M059J (cell line): ENCODE measurements at places on chromosomes 6 and 20. TPM values are rescaled to one million over a fixed set of nuclear protein-coding genes. Genes with fewer than 3 reads are reported as not detected.

DNA sequence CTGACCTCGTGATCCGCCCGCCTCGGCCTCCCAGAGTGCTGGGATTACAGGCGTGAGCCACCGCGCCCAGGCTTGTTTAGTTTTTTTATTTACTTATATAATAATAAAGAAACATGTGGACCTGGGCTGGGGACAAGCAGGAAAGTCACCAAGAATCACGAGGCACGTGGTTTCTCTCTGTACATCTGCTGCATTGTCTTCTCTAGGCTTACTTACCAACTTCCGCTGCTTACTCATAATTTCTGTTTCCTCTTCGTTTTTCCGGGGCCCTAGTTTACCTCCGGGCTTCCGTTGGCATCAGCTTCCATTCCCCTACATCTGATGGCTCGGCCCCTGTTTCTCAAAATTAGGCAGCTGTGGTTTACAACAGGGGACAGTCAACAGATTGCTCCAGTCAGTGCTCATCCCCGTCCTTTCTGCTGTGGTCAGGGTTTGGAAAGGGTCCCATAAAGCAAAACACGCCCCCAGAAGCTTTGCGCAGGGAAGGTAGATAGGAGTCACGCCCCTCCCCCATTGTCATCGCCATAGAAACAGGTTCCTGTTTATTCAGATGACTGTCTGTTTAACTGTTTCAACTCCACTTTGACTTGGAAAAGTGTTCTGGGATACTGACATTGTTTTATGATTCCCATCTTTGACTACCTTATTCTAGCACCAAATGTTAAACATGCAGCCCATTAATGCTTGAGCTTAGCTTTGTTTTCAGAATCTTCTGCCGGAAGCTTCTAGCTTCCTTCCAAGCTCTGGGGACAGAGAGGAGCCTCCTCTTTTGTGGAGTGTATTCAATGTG is 31.9 kb upstream of the TXLNB start:
- DNase-seq = peak; percentile 87

GRCh38 chr6:142013287-142013686 is 119.4 kb upstream of the GJE1 start:
- DNase-seq = peak; percentile 97

GRCh38 chr20:63008541-63009044 is 1.8 kb upstream of the BHLHE23 start:
- no peak for DNase-seq

The CTAGE9 gene
- total RNA-seq = 0.27 TPM in 1 of 2 replicates, not detected in the other

- no peak for DNase-seq
These were observed 28.9 kb downstream of the ZNF831 start for GRCh38 chr20:59192533-59192896.
